ENCODE measurements at places on chromosomes 12 and 14.

GRCh38 chr12:58349161-58349560 lies 407.8 kb downstream of the ATP23 start:
- no peak for DNase-seq

DNA sequence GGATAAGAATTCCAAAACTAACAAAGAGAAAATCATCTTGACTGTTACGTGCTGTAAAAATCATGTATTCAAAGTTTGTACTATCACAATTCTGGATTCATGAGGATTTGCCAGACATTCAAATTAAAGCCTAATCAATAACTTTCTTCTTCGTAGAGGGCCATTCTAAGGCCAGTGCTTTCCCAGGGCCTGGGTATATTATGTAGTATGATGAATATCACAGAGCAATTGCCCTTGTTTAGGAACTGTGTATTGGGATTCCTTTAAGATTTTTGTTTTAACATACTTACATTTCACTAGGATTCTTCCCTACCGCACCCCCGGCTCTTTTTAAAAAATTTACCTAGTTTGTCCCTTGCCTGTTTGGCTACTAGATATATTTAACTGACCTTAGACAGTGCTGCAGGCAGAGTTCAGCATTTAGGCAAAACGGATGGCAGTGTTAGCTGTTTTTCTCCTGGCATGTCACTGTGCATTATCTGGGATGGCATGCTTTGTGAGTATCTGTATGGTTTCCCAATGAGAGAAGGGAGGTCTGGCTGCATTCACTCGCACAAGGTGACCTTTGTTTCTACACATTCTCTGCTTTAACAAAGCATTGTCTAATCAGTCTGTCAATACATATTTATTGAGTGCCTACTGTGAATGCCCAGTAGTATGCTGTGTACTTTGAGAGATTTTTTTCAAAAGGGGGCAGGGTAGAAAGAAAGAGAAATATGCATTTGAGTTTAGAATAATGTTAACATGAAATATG lies 63.3 kb downstream of the ERC1 start:
- no peak for DNase-seq

DNA sequence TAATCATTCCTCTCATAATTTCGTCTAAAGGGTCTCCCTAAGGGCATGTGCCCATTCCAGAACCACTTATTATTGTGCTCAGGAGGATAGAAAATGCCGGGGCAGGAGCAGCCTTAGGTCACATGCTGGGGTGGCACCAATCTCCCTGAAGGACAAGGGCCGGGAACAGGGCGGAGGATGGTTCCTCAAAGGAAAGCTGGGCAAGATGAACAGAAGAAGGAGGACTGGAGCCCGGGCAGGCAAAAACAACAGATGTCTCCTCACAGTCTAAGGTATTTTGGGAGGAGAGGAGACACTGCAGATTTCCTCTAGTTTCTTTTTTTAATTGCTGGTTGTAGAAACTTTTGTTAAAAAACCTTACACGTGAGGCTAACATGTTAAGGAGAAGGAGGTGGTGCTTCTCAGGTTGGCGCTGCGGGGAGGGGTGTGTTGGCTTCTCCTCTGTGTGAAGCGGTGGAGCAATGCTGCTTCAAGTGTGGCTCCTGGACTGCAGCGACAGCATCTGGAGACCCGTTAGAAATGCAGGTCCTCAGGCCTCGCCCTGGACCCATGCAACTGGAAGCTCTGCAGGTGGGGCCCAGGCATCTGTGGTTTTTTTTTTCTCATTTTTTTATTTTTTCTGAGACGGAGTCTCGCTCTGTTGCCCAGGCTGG lies 164.8 kb downstream of the AACS start:
- no peak for DNase-seq

DNA sequence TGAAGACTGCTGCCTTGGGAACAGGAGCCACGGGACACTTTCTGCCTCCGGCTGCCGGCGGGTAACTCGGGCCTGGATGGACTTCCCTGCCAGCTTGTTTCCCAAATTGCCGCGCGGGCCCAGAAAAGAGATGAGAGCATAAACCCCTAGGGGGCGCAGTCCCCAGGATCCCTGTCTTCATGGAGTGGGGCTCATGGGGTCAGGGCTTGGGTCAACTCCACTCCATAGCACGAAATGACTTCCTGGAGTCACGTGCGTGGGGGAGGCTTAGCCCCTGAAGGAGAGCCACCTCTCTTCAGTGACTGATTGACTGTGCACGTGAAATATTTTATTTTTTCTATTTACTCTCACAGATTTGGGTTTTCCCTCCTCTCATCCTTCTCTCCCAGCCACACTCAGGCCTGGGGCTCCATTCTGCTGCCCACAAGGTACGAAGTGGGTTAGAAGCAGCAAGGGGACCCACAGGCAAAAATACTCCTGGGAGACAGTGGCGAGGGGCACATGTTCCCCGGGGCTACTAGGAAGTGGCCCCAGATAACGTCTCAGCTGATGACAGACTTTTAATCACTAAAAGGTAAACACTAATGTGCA lies 10.0 kb downstream of the PGF start:
- DNase-seq, result peak; percentile 28

DNA sequence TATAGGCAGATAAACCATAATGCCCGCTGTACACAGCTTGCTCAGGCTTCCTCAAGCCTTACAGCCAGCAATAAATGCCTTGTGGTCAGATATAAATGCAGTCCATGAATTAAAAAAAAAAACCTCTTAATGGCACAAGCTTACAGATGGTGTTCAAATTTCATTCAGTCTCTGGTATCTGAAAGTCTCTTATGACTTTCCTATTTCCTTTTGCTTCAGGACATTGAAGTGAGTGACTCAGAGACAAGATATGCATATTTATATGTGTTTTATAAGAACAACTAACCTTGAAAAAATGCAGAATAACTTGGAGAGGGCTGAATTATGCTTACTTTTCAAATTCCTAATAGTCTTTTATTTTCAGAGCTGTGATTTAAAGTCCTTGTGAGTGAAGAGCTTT lies 426.9 kb upstream of the MIS18BP1 start:
- DNase-seq, result no peak

DNA sequence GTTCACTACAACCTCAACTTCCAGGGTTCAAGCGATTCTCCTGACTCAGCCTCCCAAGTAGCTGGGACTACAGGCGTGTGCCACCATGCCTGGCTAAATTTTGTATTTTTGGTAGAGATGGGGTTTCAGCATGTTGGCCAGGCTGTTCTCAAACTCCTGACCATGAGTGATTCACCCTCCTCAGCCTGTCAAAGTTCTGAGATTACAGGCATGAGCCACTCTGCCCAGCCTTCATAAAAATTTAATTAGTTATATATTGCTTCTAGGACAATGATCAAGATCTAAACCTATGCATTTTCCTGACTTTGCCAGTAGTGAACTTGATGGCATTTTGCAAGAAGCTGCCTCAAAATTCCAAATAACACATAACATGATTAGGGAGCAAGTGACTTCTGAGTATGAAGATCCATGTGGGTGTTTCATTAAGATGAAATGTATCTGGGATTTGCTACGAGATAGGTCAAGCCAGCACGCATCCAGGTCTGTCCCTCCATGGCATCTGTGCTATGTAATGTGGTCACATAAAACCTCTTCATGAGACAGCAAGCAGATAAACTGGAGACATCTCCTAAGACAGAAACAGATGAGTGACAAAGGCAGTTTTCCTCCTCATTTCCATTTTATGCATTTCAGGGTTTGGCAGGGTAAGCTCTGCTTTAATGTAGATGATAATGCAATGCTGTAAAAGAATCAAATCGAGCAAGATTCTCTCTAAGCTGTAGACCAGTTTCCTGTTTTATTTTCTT lies 319.4 kb upstream of the ATP2B1 start:
- no peak for DNase-seq

DNA sequence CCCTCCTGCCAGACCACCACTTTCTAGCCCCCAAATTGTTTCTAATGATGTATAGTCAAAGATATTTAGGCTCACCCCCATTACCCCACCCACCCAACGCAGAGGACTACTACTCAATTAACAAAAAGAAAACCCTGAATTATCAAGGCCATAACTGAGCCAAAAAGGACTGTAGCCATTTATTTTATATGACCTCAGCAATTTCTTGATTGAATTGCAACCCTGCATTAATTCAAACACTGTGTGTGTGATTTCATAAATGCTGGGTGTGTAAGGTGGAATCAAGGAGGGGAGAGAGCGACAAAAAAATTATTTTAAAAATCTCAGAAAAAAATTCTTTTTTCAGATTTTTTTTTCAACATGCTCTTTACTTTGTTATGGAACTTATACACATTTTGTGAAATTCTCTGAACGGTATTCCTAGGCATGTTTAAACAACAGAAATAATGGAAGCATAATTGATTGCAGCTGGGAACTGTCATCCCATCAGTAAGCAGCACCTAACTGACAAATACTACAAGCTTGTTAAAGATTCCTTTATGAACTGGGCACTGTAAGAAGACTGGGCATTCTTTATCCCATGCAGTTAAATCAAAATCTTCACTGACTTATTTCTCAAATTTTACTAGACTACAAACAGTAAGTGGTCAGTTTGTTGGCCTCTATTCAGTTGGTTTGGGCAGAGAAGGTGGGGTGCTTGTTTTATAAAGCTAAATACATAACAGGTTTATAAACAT lies 179.1 kb downstream of the SOX5 start:
- no peak for DNase-seq

GRCh38 chr12:1668833-1669543 lies 21.9 kb upstream of the ADIPOR2 start:
- DNase-seq, result peak; percentile 31

DNA sequence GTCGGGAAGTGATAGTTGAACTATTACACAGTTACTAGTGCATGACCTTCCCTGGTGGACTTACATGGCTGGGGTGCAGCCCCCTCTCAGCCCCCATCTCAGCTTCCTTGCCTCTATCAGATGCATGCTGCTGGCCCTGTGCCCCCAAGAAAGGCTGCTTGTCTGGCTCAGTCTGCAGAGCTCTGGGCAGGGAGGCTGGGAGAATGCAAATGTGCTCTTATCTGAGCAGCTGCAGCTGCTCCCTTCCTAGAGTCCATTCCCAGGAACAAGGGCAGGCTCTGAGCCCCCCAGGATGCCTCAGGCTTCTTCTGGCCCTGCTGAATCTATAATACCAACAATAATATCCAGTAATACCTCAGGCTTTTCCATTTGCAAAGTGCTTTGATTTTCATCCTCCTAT lies 218.1 kb upstream of the SRRM4 start:
- DNase-seq, result no peak

GRCh38 chr14:87260460-87260859 lies 732.5 kb downstream of the GALC start:
- DNase-seq, result no peak

GRCh38 chr12:93645702-93646101 lies 31.5 kb upstream of the CRADD start:
- DNase-seq, result no peak

- DNase-seq, result no peak
These were observed 25.2 kb downstream of the WNK1 start for GRCh38 chr12:777550-778047.

DNA sequence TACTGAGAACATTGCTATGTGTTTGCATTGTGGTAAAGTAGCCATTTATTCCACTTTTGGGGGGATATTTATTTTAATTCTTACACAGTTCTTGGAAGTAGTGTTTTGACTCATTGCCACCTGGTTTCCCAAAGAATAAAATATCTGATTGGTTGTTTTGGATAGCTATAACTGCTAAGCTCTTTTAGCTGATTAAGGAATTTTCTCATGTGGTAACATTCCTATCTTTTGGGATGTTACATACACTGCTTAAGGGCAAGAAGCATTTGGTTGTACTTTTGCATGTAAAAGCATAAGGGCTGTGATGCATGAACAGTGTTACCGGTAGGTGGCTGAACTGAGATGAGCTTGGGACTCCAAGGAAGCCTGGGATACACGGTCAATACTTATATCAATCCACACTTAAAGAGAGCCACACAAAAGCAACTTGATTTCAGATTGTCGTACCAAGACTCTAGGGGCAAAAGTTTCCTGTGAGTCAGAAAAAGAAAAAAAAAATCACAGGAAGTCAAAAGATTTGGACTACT lies 71.4 kb upstream of the PRKD1 start:
- no peak for DNase-seq

- no peak for DNase-seq
These were observed 92.3 kb upstream of the BTG1 start for GRCh38 chr12:92237762-92238523.

GRCh38 chr14:57533214-57533613 lies 39.6 kb upstream of the CCDC198 start:
- DNase-seq, result peak; percentile 13

DNA sequence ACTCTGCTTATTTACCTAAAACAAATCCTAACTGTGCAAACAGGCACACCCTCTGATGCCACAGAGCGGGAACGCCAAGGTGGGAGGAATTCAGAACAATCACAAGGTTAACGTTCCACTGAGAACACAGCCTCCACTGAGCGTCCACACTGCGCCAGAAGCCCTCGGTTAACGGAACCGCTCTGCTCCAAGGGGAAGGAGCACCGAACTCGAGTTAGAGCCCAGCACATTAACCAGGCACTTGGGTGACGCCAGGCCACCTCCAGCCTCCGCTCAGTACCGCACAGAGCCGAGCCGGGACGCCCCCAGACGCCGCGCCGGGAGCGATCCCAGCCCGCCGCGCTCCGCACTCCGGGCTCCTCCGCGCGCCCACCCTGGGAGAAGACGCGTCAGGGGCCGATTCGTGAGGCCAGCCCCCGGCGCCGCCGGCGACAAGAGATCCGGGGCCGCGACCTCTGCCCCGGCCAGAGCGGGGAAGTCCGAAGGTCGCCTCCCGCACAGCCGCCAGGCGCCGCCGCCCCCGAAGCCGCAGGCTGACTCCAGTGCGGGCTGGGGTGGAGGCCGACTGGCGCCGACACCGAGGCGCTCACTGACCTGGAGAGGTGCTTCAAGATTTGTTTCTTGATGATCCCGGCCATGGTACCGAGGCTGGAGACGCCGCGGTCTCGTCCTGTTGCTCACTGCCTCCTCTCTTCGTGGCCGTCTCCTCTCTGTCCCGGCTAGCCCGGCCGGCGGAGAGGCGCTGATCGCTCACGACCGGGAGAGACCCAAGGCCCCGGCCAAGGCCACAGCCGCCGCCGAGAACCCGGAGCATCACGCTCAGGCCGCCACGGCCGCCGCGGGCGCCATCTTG lies 450 bp downstream of the BLTP3B start:
- DNase-seq, result peak; percentile 54

- no peak for DNase-seq
These were observed 132.3 kb downstream of the C12orf75 start for GRCh38 chr12:105462831-105463230.

GRCh38 chr14:94517248-94517640 lies 8.0 kb upstream of the SERPINA12 start:
- DNase-seq, result no peak

GRCh38 chr12:31727192-31727591 lies 1.6 kb downstream of the AMN1 start:
- no peak for DNase-seq

Data from thyroid gland (tissue), 4 donors.